ENCODE measurements at places on chromosomes 1 and 21.

DNA sequence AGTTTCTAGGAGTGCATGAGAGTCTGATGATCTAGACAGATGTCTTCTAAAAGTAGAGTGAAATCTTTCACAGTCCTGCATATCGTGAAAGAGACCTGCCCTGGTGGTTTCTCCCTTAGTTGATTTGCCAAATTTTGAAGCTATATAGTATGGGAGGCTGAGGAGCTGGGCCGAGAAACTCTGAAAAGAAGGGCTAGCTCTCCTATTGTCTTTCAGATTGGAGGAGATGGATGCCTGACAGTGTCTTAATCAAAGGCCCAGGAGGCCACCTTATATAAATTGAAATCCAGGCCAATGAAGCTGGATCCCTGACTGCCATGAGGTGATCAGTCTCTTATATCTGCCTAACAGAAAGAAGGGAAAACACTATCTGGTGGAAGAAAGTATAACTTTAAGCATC, 18.4 kb upstream of the CD84 start:
- DNase-seq = no peak

DNA sequence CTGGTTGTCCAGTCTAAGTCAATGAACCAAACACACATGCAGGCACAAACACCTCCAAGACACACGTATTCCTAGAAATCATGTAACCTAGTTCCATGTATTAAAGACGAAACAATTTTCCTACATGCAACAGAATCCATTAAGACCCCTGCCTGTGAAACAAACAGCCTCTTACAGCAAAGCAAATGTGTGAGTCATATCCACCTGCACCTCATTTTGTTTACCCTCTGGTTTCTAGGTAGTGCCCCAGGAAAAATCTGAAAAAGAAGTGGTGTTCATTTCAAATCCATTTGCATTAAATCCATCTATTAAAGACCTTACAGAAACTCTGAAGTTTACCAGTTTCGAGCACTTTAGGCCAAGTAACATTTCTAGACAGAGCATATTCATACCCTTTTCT, 74.1 kb downstream of the VCAM1 start:
- no peak for DNase-seq

DNA sequence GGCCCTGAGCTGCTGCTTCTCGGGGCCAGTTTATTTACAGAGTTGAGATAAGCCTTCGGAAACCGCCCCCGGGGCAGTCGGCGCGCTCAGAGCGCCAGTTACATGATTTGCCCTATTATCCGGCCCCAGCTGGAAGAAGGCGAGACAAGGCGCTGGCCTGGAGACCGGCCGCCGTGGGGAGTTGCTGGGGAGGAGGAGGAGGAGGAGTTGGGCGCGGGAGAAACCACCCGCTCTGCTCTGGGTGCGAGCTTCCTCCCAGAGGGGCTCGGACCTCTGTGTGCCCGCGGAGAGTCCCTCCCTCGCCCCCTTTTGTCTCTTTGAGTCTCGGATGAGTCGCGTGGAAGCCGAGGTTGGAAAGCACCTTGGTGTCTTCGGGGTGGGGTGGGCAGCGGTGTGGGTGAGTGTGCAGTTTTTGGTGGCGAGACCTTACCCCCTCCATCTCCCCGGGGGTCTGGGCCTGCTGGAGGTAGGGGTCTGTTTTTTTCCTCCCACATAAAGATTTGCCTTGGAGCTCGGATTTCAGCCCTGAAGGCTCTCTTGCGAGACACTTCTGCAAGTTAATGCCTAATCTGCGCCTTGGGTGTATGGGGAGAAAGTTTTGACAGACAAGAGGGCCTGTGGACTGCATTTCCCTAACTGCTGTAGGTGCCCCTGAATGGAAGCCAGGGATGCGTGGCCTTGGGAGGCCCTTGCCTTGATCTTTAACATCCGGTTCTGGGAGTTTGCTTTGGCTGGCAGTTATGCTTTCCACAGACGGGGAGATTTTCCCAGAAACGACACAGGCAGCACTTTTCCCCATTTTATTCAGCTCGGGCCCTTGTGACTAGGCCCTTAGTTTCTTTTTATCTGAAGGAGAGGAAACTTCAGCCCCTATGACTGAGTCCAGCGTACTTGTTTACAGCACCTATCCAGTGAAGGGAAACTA, 80.0 kb downstream of the NDUFS5 start:
- no peak for DNase-seq

- no peak for DNase-seq
These were observed 16.9 kb upstream of the PWP2 start for GRCh38 chr21:44090325-44090724.

DNA sequence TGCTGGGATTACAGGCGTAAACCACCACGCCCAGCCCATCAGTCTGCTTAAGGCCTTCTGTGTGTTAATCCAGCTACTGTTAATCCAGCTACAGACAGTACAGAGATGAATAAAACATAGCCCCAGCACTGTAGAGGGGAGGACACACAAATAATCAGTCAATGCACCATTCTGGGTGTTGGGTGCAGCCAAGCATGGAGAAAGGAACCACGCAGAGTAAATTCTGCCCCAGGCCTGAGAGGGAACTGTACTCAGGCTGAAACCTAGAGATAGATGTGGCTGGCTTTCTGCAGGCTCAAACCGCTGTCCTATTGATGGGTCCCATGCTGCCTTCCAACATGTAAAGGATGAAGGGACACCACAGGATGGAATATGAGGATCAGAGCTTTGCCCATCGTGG, 136.8 kb upstream of the IGSF21 start:
- DNase-seq = no peak

GRCh38 chr1:167107456-167107855, 13.6 kb downstream of the STYXL2 start:
- no peak for DNase-seq

GRCh38 chr1:115980998-115981993, 5.0 kb downstream of the SLC22A15 start:
- DNase-seq = no peak

DNA sequence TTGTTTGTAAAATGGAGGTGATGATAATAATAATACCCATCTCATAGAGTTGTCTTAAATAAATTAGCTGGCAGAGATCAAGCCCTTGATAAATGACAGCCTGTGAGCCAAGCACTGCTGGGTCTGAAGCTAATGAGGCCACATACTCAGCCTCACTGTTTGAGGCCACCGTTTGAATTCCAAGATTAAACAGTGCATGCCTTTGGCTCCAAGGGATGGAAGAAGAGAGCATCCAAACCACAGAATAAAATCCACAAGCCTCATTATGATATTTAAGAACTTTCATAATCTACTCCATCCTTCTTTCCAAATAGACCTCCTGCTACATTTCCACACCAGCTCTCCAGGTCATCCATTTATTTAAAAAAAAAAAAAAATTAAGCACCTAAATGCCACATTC, 29.0 kb downstream of the TGFBR3 start:
- no peak for DNase-seq

All from AG04449 (cell line).